ENCODE measurements at places on chromosomes 2 and 18.

GRCh38 chr2:31000970-31001369, 137.3 kb downstream of the GALNT14 start:
- DNase-seq = no peak

DNA sequence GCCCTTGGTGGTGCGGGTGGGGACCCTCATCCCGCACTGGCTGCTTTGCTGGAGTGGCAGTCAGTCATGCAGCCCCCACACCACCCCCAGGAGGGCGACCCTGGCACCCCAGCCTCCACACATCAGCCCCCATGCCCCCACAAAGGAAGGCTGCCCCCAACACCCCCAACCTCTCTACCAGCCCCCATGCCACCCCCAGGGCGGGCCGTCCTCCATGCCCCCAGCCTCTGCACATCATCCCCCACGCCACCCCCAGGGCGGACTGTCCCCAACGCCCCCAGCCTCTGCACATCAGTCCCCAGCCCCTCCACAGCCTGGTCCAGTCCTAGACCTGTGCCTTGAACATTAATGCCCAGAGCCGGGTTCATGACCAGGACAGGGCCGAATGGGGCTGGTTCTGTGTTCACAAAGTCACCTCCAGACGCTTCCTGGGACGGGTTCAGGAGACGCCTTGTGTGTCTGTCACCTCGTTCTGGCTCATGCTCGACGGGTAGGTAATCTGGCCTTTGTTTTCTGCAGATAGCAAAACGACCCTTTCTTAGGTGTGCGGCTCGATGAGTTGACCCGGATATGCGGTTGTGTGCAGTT, 18.4 kb downstream of the D2HGDH start:
- DNase-seq = no peak

- no peak for DNase-seq
Observed at GRCh38 chr2:120320318-120320851, 25.6 kb upstream of the INHBB start.

- no peak for DNase-seq
Observed at GRCh38 chr2:177602611-177603164, 210.1 kb downstream of the AGPS start.
